MV-4-11 (cell line): ENCODE measurements at places on chromosomes 7 and 10.

- DNase-seq, result no peak
These were observed 509.1 kb downstream of the INHBA start for GRCh38 chr7:41193738-41194282.

DNA sequence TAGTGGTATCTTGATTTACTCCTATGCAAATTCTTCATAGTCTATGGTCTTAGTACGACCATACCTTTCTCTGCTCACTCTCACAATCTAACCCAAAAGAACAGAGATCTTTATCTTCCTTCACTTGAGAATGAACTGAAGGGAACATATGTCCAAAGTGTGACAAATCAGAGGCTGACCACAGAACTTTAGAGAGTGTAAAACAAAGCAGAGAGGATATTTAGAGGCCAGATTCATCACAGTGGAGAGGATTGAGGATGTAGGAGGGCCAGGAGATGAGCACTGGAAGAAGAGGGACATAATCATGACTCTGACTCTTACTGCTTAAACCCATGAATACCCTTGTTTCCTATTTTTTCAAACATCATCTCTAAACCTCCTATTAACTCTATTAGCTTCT lies 935.3 kb upstream of the PHF14 start:
- DNase-seq, result no peak

GRCh38 chr7:148572067-148572522 lies 18.5 kb upstream of the C7orf33 start:
- DNase-seq, result no peak

DNA sequence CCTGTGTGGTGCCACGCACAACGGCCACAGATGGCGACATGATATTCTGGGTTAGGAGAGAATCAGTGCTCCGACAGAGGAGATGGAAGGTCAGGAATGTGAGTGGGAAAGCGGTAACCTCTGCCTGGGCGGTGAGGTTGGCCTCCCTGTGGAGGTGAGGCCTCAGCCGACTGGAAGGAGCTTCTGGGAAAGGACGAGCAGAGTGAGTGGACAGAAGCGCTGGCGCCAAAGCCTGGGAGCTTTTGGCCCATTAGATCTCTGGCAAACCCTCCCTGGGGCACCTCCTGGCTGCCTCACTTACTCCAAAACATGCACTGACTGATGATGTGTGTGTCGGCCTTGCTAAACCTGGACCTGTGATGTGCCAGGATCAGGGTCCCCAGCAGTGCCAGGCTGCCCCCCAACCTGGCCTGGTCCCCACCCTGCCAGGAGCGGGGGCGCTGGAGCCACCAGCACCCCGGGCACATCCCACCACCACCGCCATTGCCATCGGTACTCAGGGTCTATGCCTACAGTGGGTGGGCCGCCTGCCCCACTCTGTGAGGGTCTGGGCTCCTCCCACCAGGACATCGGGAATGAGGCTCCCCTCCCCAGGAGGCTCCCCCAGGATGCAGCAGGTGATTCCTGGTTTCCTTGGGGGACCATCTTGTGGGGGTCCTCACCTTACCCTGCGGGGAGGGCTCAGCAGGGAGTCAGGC lies 51.0 kb downstream of the RASGEF1A start:
- no peak for DNase-seq

DNA sequence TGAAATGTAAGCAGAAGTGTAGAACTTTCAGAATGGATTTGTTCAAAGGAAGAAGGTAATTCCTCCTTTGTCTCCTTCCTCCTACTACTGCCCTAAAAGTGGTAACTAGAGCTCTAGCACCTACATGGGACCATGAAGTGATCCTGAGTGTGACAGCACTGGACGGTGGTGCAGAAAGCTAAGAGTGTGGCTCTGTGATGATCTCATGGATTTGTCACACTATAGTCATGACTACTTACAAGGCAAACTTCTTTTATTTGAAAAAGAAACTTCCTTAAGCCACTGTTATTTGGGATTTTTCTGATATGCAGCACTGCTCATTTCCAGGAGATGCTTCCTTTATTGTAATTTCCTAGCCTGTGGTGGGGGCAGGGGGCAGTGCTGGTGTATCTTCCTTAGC lies 5.8 kb upstream of the FHIP2A start:
- peak; percentile 26 for DNase-seq
